ENCODE measurements at places on chromosomes 2 and 18.

DNA sequence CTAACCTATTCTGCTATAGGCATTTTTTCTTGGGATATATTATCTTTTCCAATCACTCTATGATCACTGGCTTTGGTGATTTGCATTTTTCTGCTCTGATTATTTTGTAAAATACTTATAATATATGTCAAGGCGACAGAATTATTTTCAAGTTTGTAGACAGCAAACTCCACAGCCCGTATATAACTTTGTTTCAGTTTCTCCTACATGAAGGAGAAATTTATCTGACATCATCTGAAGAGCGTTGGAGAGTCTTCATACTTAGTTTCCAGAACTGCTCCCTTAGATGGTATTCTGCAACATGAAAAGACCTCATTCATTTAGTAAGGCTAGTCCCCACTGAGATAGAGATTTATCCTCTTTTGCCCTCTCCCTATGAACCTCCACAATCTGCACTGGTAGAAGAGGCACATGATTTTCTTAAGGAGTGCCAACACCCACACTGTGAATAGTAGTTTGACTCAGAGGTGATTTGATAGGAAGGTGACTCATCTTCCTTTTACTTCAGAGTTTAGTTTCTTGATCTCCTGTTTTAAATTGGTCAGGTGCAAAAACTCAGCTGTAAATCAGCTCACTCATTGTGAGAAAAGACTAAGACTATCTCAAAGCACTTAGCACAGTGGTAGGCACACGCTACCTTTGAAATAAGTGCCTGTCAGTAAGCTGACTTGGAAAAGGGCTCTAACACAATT lies 1848.6 kb upstream of the CELF4 start:
- no peak for DNase-seq

GRCh38 chr2:153543635-153544071 lies 65.1 kb upstream of the RPRM start:
- no peak for DNase-seq

DNA sequence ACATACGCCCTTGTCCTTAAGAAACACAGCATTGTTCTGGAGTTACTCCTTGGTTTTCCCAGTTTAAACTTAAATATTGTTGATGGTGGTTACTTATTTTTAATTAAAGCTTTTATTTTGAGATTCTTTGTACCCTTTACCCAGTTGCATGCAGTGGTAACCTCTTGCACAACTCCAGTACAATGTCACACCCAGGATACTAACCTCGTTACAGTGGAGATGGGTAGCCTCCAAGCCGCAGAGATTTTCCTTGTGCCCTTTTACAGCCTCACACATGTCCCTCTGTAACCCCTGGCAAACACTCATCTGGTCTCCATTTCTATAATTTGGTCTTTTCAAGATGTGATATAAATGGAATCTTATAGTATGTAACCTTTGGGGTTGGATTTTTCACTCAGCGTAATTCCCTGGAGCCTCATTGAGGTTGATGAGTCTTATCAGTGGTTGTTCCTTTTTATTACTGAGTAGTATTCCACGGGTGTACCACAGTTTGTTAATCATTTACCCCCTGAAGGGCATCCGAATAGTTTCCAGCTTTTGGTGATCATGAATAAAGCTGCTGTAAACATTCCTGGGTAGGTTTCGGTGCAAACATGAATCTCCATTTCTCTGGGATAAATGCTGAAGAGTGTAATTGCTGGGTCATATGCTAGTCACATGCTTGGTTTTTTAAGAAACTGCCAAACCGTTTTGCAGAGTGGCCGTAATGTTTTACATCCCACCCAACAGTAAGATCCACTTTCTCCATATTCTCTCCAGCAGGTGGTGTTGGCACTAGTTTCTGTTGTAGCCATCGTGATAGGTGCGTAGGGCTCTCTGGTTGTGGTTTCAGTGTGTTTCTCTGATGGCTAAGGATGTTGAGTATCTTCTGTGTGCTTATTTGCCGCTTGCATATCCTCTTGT lies 68.6 kb downstream of the DGKD start:
- DNase-seq: no peak

DNA sequence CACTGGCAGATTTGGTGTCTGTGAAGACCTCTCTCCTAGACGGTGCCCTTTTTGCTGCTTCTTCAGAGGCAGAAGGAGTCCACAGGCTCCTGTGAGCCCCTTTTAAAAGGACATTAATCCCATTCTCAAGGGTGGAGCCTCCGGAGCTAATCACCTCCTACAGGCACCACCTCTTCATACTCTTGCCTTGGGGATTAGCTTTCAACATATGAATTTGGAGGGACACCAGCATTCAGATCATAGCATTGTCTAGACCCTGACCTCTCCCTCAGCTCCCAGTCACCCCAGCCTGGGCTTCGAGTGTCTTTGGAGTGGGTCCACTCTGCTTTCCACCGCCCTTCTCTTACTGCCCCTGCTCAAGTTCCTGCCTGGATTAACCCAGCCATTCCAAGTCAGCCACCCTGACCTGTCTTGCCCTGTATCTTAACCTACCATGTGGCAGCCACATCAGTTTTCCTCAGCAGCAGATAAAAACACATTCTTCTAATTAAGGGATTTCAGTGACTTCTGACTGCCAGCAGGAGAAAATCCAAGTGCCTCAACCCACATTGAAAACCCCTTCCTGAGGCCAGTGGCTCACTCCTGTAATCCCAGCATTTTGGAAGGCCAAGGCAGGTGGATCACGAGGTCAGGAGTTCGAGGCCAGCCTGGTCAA lies 6.1 kb upstream of the NCL start:
- no peak for DNase-seq

DNA sequence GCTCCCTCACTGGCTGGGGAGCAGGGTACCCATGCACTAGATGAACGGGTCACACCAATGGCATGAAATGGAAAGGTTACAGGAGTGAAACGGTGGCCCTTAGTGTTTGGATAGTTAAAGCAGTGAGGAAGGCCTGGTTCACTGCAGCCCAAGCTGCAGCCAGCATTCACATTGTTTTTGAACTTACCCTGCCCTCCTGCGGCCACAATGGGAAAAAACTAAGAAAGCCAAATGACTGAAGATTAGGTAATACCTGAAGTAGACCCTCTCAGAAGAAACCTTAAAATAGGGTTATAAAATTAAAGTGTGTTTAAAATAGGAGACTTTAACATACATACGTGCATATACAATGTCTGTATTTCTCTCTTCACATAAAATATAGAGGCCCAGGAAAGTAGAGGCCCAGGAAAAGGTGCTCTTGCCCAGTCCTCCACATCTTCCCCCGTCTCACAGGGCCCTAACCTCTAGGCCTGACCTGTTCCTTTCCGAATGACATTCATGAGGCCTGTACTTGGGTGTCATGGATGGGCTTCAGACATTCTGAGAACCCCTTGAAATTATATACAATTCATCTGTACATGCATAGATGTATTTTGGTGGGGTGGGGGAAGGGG lies 33.3 kb downstream of the DOK1 start:
- peak; percentile 1 for DNase-seq

- no peak for DNase-seq
Measured at GRCh38 chr18:70397259-70397925, 108.5 kb downstream of the SOCS6 start.

DNA sequence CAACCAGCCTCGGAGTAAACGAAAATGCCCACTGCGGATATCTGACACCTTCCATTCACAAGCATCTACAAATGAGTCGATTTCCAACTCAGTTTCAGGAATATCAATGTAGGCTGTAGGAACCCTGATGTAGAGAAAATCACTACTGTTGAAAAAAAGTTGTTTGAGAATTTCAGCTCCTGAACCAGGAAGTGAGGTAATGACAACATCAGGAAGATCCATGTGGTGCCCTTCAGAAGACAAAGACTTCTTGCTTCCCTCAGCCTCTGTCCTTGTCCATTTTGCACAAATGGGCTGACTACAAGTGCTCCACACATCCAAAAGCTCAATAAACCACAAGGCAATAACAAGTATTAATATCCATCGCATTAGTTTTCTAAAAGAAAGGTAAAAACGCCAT lies 4.7 kb downstream of the DSEL start:
- DNase-seq: no peak

DNA sequence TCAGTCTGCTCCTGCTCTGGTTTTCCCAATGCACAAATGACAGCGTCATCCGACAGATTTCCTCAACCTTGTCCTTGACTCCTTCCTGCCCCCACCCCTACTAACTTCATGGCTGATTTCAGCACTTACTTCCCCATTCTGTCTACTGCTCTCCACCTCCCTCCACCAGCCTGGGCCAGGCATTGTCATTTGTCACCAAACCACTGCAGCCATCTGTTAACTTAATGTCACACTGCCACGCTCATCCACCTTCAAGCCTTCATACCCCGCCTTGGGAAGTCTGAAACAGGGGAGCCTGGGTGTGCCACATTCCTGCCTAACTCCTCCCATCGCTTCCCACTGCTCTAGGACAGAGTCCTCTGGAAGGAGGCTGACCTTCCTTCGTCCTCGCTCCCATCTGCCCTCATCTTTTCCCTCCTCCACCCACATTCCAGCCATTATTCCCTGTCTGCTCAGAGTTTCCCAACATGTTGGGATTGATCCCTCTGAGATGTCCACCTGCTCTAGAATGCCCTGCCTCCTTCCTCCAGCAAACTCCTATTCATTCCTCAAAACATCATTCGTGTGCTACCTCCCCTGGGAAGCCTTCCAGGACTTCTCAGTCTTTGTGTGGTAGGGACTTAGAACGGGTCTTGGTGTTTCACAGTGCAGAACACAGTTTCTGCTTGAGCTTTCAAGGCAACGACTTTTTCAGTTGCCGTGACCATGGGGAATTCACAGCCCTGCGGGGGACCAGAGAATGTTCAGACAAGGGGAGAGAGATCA lies 42.2 kb upstream of the SMAD7 start:
- no peak for DNase-seq

DNA sequence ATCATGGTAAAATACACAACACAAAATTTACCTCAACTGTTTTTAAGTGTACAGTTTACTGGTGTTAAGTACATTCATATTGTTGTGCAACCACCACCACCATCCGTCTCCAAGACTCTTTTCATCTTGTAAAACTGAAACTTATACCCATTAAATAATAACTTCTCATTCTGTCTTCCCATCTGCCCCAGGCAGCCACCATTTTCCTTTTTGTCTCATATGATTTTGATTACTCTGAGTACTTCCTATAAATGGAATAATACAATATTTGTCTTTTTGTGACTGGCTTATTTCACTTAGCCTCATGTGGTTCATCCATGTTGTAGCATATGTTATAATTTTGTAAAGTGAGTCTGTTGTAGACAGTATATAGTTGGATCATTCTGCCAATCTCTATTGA lies 82.7 kb downstream of the ALMS1 start:
- DNase-seq: no peak

DNA sequence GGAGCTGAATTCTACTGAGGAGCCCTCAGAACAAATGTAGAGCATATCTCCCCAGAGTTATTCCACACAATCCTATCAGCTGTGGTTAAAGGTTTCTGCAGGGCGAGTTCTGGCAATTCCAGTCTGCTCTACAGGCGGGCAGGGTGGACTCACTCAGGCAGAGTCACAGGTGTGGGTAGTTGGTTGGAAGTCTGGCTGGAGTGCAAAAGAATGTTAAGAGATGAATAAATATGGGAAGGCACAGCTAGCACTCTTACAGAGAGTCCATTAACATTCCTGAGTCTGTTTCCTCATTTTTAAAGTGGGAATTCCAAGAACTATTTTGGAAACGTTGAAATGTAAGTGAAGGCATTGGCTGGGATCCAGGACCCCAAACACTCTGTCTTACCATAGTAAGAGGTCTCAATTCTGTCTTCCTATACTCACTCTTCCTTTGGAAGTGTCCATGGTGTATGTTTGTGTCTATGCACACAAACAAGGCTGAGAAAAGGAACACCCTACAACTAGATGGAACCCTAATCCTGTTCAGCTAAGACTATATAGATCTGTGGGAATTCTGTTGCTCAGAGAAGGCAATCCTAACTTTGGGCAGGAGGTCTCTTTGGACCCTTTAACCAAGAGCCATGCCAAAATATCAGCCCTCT lies 63.3 kb upstream of the AQP4 start:
- DNase-seq: no peak

- DNase-seq: no peak
Measured at GRCh38 chr2:69244882-69245281, 142.1 kb downstream of the GFPT1 start.

DNA sequence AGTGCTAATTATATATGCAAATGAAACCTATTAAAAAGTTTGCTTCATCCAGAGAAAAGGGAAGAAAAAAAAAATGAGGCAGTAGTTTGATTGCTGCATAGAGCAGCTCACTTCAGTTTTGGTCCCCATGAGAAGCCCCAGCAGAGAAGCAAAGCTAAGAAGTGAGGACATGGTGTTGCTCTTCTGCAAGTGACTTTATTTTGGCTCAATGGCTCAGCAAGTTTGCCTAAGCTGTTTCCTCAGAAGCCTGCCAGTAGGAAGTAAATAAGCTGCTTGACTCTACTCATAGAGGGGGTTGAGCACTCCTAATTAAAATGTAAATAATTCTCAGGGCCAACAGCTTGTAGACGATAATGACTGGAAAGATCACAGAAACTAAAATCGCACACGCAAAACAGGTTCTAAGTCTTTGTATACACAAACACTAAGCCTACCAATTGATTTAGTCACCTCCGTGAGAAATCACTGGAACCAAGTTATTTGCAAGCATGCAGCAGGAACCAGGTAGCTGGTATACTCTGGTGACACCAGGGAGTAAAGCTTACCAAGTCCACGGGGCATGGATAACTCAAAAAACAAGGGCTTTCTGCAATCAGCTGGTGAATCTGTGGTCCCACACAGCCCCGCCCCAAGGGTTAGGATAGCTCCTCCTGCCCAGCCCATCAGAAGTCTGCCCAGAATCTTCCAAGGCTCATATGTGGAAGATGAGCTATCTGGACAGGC lies 39.7 kb upstream of the NABP1 start:
- DNase-seq: peak; percentile 14

DNA sequence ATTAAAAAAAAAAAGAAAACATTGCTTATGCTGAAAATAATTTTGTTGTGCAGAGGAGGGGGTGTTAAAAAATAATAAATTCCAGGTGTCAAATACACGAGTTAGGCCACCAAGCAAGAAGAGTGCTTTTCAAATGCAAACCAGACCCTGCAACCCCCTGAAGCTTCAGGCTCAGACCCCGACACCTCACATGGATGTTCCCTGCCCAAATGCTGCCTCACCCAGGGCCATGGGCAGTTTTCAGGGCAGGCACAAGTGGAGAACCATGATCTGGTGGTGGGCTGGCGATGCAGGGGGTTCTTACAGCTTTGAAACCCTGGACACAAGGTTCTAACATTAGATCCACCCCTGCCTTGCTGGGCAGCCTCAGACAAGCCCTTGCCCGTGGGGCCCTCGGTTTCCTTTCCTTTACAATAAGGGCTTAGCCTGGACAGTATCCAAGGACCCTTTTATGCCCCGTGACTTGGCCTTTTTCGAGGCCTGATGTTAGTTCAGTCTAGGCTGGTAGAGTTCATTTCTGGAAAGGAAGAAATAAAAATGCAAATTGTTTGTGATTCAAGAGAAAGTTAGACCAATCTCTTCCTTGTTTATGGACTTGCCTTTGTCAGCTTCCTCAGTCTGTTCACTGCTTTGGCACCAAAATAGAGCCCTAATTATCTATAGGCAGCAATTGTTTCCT lies 168.7 kb downstream of the DDX1 start:
- DNase-seq: no peak

GRCh38 chr18:54939361-54939917 lies 19.8 kb downstream of the CCDC68 start:
- DNase-seq: no peak
